ENCODE measurements at places on chromosomes 6 and 20. TPM values are rescaled to one million over a fixed set of nuclear protein-coding genes. Genes with fewer than 3 reads are reported as not detected.

GRCh38 chr6:149608381-149608982 is 40.0 kb downstream of the KATNA1 start:
- H3K4me1 ChIP-seq: peaks cover 38% of the 10 kb centered on the region
- peak overlapping the region; percentile 76 for H3K27ac ChIP-seq
- H3K27me3 ChIP-seq: no peaks in the 10 kb centered on the region
- H3K4me3 ChIP-seq: no peak overlapping the region
- no peak for DNase-seq

DNA sequence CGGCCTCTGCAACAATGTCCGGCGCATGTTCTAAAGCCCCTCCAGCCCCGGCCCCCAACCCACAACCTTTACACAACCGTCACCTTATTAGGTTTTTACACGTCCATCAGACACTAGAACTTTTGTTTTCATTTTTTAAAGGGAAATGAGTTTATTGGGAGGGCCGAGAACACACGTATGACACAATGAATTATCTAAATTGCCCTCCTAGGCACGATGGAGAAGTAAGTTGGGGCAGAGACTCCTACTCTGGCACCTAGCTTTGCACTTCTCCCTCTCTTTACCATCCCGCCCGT is 1.2 kb upstream of the DLL1 start:
- H3K27ac ChIP-seq: no peak overlapping the region
- H3K27me3 ChIP-seq: peaks cover 67% of the 10 kb centered on the region
- peaks cover 2% of the 10 kb centered on the region for H3K36me3 ChIP-seq
- peak overlapping the region; percentile 65 for H3K4me3 ChIP-seq
- DNase-seq: no peak
- peaks cover 42% of the 10 kb centered on the region for H3K4me1 ChIP-seq

DNA sequence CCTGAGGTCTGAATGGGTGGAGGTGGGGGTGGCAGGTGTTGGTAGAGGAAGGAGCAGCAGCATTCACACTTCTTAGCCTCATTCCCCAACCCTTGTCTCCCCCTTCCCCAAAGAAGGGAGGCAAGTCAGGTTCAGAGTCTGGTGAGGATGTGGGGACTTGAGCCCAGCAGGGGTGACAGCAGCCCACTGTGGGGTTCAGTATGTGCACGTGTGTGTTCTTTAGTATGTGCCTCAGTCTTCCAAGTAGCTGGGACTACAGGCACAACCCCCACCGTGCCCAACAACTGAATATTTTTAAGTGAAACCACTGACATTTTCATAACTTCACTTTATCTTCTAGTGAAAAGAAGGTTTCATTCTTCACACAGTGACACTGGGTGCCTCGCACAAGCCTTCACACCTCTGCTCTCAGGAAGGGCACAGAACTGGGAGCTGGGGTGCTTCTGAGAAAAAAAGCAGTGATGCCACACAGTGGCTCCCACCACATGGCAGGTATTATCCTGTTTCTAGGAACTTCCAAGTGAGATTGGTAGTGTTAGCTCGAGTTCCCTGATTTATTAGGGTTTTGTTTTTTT is 33.4 kb upstream of the PRELID3B start:
- H3K4me3 ChIP-seq: no peak overlapping the region
- H3K27me3 ChIP-seq: peaks cover 23% of the 10 kb centered on the region
- H3K27ac ChIP-seq: no peak overlapping the region

DNA sequence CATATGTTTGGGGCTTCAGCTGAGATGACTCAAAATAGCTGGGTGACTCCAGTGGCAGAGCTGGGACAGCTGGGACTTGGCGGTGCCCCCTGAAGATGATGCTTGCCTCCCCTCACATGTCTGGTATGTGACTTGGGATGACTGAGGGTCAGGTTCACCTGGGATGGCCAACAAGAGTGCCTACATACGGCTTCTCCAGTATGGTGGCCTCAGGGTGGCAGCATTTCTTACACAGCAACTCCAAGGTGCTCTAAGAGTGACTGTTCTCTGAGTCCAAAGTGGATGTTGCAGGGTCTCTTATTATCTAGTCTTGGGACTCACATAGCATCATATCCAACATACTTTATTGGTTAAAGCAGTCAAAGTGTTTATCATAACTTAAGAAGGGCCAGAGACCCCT is 87.8 kb upstream of the CENPW start:
- no peaks in the 10 kb centered on the region for H3K27me3 ChIP-seq
- no peaks in the 10 kb centered on the region for H3K4me1 ChIP-seq
- no peak for DNase-seq
- H3K36me3 ChIP-seq: no peaks in the 10 kb centered on the region

DNA sequence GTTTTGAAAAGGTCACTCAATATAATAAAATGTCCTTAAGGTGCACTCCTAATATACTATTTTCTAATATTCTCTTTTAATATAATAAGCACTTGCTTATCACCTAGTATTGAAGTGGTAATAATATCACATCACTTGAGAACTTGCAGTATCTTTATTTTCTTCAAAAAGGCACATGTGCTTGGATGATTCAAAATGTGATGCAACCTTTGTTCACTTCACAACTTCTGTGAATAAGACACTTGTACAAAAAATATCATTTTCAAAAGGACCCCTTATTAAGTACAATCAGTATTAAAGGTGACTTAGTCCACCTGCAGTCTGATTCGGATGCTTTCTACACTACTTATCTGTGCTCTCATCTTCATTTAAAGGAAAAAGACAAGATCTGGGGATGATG is 3.4 kb downstream of the PRELID3B start:
- peaks cover 52% of the 10 kb centered on the region for H3K36me3 ChIP-seq
- H3K4me1 ChIP-seq: peaks cover 71% of the 10 kb centered on the region
- H3K4me3 ChIP-seq: no peak overlapping the region
- peak overlapping the region; percentile 34 for H3K27ac ChIP-seq
- no peaks in the 10 kb centered on the region for H3K27me3 ChIP-seq
- DNase-seq: no peak

- no peaks in the 10 kb centered on the region for H3K36me3 ChIP-seq
- no peak overlapping the region for H3K4me3 ChIP-seq
- DNase-seq: no peak
- H3K27ac ChIP-seq: no peak overlapping the region
- no peaks in the 10 kb centered on the region for H3K27me3 ChIP-seq
- no peaks in the 10 kb centered on the region for H3K4me1 ChIP-seq
Measured at GRCh38 chr20:24163506-24163905, 174.9 kb upstream of the GGTLC1 start.

- no peak overlapping the region for H3K27ac ChIP-seq
- no peak overlapping the region for H3K4me3 ChIP-seq
- H3K4me1 ChIP-seq: peaks cover 60% of the 10 kb centered on the region
Measured at GRCh38 chr6:11323666-11324452, 91.4 kb upstream of the NEDD9 start.

- H3K27ac ChIP-seq: no peak overlapping the region
- no peaks in the 10 kb centered on the region for H3K27me3 ChIP-seq
- no peak for DNase-seq
- H3K4me1 ChIP-seq: no peaks in the 10 kb centered on the region
Measured at GRCh38 chr6:147849401-147850330, 341.2 kb downstream of the SAMD5 start.

GRCh38 chr20:53962388-53962787 is 108.0 kb downstream of the BCAS1 start:
- H3K36me3 ChIP-seq: no peaks in the 10 kb centered on the region
- peaks cover 4% of the 10 kb centered on the region for H3K4me1 ChIP-seq
- DNase-seq: no peak
- no peak overlapping the region for H3K4me3 ChIP-seq
- peaks cover 18% of the 10 kb centered on the region for H3K27me3 ChIP-seq

DNA sequence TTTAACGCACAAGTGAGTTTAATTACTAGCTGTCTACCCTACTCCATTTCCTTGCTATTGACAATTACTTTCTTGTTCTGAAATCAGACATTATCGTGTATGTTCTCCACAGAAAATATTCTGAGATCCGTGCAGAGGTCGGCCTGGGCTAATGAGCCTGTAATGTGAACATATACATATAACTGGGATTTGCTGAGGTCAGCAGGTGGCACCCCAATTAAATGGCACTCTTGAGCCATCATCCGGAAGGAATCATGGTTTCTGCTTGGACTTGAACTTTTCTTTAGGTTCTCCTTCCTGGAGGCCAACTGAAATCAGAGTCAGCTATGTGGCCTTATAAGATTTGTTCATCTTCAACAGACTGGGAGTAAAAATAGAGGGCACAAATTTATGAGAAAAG is 3.6 kb downstream of the HLA-DQB1 start:
- no peak for DNase-seq
- no peak overlapping the region for H3K27ac ChIP-seq
- H3K4me3 ChIP-seq: no peak overlapping the region
- peaks cover 24% of the 10 kb centered on the region for H3K27me3 ChIP-seq

DNA sequence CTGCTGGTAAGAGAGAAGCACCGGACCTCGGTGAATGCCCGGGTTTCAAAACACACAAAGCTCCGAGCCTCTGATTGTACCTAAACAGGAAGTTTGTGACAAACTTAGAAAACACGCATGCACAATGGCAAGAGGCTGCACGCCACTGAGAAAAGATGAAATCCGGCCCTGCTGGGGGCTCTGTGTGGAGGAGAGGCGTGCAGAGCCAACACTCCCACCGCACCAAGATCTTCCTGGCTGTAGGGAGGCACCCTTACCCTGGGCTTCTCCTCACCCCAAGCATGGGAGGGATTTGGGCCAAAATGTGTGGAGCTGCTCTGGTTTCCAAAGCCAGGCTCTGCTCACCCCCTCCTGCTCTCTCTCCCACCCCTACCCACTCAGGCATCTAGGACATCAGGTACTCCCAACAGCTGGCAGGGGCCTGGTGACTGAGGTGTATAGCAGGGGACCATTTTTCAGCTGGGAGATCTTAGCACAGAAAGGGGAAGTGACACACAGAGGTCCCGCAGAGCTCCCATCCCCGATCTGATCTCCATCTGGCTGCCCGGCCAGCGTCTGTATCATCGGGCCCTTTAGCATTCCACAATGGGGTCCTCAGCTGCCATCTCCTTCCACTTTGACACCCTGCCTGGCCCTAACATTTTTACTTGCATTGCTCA is 84.2 kb downstream of the TRERF1 start:
- DNase-seq: peak; percentile 47
- H3K36me3 ChIP-seq: peaks cover 9% of the 10 kb centered on the region
- H3K27me3 ChIP-seq: no peaks in the 10 kb centered on the region
- H3K4me3 ChIP-seq: peak overlapping the region; percentile 45
- H3K27ac ChIP-seq: peak overlapping the region; percentile 90

GRCh38 chr6:48933136-48933535 is 529.9 kb downstream of the MMUT start:
- no peaks in the 10 kb centered on the region for H3K36me3 ChIP-seq
- no peak for DNase-seq

GRCh38 chr6:122042960-122043735 is 356.3 kb upstream of the HSF2 start:
- H3K36me3 ChIP-seq: no peaks in the 10 kb centered on the region
- no peaks in the 10 kb centered on the region for H3K27me3 ChIP-seq
- no peak overlapping the region for H3K4me3 ChIP-seq
- H3K27ac ChIP-seq: no peak overlapping the region

DNA sequence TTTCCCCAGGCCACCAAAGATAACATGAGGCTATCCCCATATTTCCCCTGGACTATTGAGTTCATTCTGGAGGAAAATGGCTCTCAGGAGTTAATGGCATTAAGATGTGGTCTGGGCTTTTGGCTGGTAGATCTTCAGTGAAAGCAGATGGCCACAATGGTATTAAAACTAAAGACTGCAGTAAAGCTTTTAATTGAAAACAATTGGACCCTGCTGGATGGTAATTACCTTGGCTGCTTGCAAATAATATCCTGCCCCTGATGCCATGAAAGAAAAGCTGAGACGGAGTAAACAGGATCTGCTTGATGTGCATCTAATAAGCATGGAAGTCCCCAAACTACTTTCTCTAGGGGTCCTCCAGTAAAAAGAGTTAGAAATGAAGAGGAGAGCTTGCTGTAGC is 255.8 kb downstream of the QKI start:
- DNase-seq: no peak
- no peaks in the 10 kb centered on the region for H3K36me3 ChIP-seq
- peaks cover 1% of the 10 kb centered on the region for H3K27me3 ChIP-seq
- no peak overlapping the region for H3K4me3 ChIP-seq
- H3K27ac ChIP-seq: no peak overlapping the region

GRCh38 chr20:44590980-44591778 is 8.8 kb downstream of the PKIG start:
- no peaks in the 10 kb centered on the region for H3K27me3 ChIP-seq
- peaks cover 3% of the 10 kb centered on the region for H3K4me1 ChIP-seq
- DNase-seq: no peak
- H3K27ac ChIP-seq: no peak overlapping the region

NT5E gene
- 7.2 TPM for total RNA-seq

TFAP2D gene
- not detected for total RNA-seq

EXOC2 gene
- 42.7 TPM for total RNA-seq

SNAI1 gene
- total RNA-seq: 0.15 TPM

All from activated CD4-positive, alpha-beta T cell treated with anti-CD3 and anti-CD28 coated beads, Interleukin-2, amount 10 ng/mL, durations not matched to agents 7 days and 5 days (primary cell).